IMR-90 (cell line): ENCODE measurements at places on chromosomes 16 and 17. TPM values are rescaled to one million over a fixed set of nuclear protein-coding genes. Genes with fewer than 3 reads are reported as not detected.

DNA sequence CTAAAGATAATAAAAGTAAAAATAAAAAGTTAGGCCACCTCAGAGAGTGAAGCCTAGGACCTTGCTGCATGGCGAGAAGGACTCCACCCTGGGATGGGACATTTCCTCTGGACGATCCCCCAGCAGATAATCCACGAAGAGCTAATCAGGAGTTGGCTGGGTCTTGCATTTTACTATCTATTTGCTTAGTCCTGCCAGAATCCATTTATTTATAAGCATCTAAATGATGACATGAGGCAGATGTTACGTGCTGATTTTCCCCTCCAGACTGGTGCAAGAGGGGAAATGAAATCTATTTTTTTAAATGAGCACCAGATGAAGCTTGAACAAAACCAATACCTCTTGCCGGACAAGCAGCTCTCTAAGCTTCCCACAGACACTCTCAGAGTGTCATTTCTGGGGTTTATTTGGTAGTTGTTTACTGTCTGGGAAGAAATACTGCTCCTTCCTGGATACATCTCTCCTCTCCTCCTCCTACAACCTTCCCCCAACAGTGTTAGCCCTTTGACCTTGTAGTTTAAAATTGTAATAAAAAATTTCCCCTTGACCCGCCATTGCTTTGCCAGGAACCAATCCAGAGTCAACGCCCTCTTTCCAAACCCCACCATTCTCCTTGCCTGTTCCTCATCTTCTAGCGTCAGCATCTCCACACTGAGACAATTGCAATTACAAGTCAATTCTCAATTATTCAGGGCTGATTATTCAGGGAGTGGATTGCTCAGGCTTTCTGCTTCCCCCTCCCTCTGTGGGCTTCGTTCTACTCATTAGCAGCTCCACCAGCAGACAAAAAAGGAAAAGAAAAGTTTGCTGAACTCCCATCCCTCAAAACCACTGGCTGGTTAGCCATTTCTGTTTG lies 63.0 kb downstream of the GSG1L start:
- DNase-seq: no peak

GRCh38 chr16:79776243-79776847 lies 175.8 kb upstream of the MAF start:
- no peak for DNase-seq

CCL3 gene
- not detected in 2 replicates for total RNA-seq

UTS2R gene
- total RNA-seq: not detected in 2 replicates
